ENCODE measurements at places on chromosomes 3 and 15.

DNA sequence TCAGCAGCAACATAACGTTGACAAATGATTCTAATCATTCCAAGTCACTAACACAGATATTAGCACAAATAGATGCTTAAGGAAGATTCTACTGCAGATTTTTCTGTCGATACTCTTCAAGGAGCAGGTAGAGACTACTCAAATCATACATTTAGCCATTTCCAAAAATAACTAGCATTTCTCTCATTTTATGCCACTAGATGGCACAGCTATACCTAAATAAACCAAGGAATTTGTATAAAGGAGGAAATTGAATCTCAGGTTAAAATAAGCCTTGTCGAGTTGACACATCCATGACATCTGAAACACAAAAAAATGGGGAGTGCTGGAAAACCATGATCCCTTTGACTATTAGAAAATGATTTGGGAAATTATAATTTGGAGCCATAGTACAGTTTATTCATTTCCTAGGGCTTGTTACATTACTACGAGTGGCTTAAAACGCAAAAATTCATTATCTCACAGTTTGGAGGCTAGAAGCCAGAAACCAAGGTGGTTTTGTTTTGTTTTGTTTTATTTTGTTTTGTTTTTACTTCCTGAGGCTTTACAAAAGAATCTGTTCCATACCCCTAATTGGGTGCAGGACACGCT is 59.5 kb upstream of the STRIT1 start:
- DNase-seq, result no peak

- no peak for DNase-seq
These were observed 37.0 kb downstream of the LDHAL6B start for GRCh38 chr15:59243622-59244021.

- no peak for DNase-seq
These were observed 249.6 kb upstream of the COL8A1 start for GRCh38 chr3:99388780-99389179.

DNA sequence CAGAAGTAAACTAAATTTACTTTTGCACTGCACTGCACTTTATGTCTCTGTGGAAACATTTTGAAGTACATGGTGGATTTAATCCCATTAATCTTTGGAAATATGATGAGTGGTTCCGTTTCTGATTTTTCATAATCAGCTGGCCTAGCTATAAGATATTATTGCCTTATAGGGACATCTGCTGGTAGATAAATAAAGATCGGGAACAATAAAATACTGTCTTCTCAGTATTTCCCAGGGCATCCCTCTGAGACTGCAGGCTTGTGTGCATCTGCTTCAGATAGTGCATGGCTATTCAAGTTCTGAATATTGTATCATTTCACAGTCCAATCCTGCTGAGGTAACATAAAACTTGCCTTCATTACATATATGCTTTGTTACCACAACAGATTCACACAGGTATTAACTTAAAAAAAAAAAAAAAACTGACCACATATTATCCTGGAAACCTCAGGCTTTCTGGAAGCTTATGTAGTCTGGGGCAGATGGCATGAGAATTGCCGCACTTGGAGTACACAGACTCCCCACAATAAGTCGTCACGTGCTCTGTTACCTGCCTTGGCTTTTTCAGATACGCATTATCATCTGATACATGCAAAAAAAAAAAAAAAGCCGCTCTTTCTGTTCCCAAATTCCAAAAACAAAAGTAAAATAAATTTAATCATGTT is 330.8 kb upstream of the AGTR1 start:
- DNase-seq, result no peak

GRCh38 chr3:120145542-120146285 is 51.5 kb upstream of the GSK3B start:
- no peak for DNase-seq

Data from activated CD8-positive, alpha-beta memory T cell treated with anti-CD3 and anti-CD28 coated beads for 1 hour (primary cell).